ENCODE measurements at places on chromosomes 13 and 19.

- no peak for DNase-seq
- H3K4me3 ChIP-seq: no peak overlapping the region
- no peak overlapping the region for H3K27ac ChIP-seq
- no peaks in the 10 kb centered on the region for H3K4me1 ChIP-seq
- H3K27me3 ChIP-seq: no peaks in the 10 kb centered on the region
Observed at GRCh38 chr13:34412295-34412694, 529.8 kb upstream of the NBEA start.

GRCh38 chr13:74289861-74290773, 155.9 kb upstream of the KLF12 start:
- peak; percentile 91 for DNase-seq
- H3K27me3 ChIP-seq: no peaks in the 10 kb centered on the region
- no peak overlapping the region for H3K4me3 ChIP-seq
- H3K36me3 ChIP-seq: no peaks in the 10 kb centered on the region
- H3K4me1 ChIP-seq: peaks cover 40% of the 10 kb centered on the region

DNA sequence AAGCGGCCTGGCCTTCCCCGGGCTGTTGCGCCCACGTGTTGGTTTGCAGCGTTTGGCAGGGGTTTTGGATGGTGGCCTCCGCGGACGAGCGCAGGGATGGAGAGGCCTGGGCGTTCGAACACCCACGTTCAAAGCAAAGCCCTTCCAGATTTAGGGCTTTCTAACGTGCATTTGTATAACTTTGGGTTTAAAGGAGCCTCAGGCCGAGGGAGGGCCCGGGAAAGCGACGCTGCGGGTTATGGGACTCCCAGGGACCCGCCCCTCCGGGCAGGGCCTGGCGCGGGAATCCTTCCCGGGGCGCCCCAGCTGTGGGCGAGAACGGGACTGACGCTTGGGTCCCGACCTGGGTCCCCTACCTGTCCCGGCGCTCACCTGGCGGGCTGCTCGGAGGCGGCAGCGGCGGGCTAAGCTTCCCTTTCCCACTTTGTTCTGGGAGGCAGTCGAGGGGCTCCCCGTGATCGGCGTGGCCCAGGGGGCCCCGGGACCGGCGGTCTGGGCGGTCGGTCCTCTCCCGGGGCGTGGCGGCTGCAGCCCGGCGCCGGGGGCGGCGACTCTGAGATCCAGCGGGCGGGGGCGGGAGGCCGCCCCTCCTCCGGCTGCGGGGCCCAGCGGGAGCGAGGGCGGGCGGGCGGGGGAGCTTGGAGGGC, at the start of gene FBXO17:
Gene FBXO17 (minus strand): TSS at position 529 of the 647 bp plus-strand sequence. CDS start 25,423 bp downstream, outside the sequence.
- H3K27me3 ChIP-seq: no peaks in the 10 kb centered on the region
- no peaks in the 10 kb centered on the region for H3K4me1 ChIP-seq
- peak within 1 kb of the TSS; percentile 58 for H3K4me3 ChIP-seq
- peaks cover 2% of the 10 kb centered on the region for H3K36me3 ChIP-seq
- DNase-seq: peak; percentile 91

- no peaks in the 10 kb centered on the region for H3K27me3 ChIP-seq
- H3K4me1 ChIP-seq: peaks cover 12% of the 10 kb centered on the region
- no peak for DNase-seq
- H3K36me3 ChIP-seq: peaks cover 5% of the 10 kb centered on the region
- H3K4me3 ChIP-seq: no peak overlapping the region
- H3K27ac ChIP-seq: no peak overlapping the region
Observed at GRCh38 chr19:6252066-6252465, 27.7 kb downstream of the MLLT1 start.

DNA sequence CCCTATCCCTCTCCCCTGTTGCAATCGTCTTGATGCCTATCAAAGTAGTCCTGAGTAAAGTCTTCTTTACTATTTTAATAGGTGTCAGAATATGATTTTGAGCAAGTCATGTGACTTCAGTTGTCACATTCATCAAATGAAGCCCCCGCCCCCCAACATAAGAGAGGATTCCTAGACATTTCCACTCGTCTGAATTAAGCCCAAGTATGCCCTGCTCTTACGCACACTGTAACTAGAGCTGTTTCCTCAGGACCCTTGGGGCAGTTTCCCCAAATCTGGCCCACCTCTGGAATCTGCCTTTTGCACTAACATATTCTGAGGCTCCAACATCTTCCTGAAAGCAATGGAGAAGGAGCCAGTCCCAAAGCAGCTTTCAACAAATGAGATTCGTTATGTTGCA, 25.5 kb downstream of the SACS start:
- no peak overlapping the region for H3K4me3 ChIP-seq
- no peak for DNase-seq
- H3K27ac ChIP-seq: no peak overlapping the region
- no peaks in the 10 kb centered on the region for H3K4me1 ChIP-seq
- no peaks in the 10 kb centered on the region for H3K27me3 ChIP-seq

DNA sequence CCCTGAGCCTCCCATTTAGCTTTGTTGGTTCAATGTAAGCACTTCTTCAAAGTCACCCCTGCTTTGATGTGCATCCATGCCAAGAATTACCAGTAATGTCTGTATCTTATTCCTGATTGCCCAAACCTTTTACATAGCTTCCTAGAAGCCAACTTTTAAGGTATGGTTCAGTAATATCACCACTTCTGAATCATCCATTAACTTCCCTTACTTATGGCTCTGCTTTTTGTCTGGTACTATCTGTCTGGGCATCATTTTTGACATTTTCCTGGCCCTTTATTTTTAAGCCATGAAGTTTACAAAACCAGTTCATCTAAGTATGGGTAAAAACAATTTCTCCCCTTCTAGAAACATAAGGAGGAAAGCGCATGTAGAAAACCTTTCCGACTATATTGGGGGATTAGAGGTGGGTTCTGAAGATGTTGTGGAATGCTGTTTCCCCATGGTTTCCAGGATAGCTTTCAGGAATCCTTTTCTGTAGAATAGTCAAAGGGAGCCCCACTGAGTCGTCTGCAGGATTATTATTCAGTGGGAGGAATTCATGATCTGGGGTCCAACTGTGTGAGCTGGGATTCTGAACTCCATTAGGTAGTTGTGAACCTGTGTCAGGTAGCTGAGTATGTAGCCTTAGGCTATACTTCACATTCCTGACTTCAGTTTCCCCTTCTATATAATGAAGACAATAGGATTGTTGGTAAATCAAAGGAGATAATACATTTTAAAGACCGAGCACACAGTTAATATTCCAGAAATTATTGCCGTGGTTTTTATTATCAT, 163.8 kb downstream of the SUCLA2 start:
- H3K27ac ChIP-seq: no peak overlapping the region
- no peaks in the 10 kb centered on the region for H3K27me3 ChIP-seq
- H3K4me1 ChIP-seq: no peaks in the 10 kb centered on the region
- no peaks in the 10 kb centered on the region for H3K36me3 ChIP-seq
- no peak overlapping the region for H3K4me3 ChIP-seq

GRCh38 chr13:33150662-33151061, 134.4 kb downstream of the KL start:
- peaks cover 9% of the 10 kb centered on the region for H3K36me3 ChIP-seq
- H3K27ac ChIP-seq: no peak overlapping the region
- no peak for DNase-seq
- H3K4me3 ChIP-seq: no peak overlapping the region
- no peaks in the 10 kb centered on the region for H3K27me3 ChIP-seq

DNA sequence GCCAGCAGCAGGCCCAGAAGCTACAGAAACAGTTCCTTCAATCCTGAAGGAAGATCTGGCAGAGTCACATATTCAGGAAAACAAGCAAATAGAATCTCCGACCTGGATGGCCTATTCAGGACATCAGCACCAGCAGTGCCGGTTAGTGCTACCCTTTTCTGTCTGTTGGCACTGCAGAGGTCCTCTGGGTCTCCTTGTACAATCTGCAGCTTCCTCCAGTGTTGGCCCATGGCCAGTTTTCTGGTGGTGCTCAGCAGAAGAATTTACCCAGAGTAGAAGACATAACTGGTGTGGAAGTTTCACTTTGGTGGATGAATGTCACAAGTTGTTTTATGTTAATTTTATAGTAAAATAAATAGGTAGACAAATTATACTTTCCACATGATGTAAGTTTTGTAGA, 498.1 kb downstream of the COG6 start:
- no peaks in the 10 kb centered on the region for H3K36me3 ChIP-seq
- no peak overlapping the region for H3K4me3 ChIP-seq
- no peaks in the 10 kb centered on the region for H3K27me3 ChIP-seq
- no peak overlapping the region for H3K27ac ChIP-seq

- no peak for DNase-seq
- H3K36me3 ChIP-seq: no peaks in the 10 kb centered on the region
- no peak overlapping the region for H3K4me3 ChIP-seq
- H3K27ac ChIP-seq: no peak overlapping the region
- no peaks in the 10 kb centered on the region for H3K27me3 ChIP-seq
- H3K4me1 ChIP-seq: no peaks in the 10 kb centered on the region
Observed at GRCh38 chr13:109938255-109938936, 152.0 kb upstream of the IRS2 start.

DNA sequence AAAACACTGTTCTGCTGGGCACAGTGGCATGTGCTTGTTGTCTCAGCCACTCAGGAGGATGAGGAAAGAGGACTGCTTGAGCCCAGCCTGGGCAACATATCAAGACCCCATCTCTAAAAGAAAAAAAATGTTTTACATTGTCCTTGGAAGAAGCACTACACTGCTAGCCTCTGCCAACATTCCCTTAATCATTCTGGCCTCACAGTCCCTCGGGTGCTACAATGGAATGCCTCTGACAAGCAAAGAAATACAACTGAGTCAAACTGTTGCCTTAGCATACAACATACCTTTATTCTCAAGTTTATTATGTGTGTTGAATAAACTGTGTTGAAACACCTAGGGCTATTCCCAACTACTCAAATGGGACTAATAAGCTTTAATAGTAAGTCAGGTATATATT, 56.1 kb downstream of the PSPC1 start:
- peaks cover 15% of the 10 kb centered on the region for H3K36me3 ChIP-seq
- H3K27ac ChIP-seq: no peak overlapping the region
- H3K4me3 ChIP-seq: no peak overlapping the region
- H3K4me1 ChIP-seq: no peaks in the 10 kb centered on the region
- H3K27me3 ChIP-seq: no peaks in the 10 kb centered on the region

DNA sequence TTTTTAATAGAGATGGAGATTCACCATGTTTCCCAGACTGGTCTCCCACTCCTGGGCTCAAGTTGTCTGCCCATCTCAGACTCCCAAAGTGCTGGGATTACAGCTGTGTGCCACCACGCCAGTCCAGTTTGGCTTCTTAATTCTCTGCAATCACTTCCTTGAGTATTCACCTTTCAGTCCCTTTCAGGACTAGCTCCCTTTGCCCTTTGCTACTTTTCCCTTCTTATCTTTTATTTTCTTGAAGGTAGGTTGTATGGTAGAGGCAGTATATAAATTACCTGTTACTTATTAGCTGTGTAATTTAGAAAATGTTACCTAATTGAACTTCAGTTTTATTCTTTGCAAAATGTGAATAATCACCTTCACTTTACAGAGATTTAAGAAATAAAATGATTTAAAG, 285.8 kb downstream of the FGF9 start:
- no peak overlapping the region for H3K4me3 ChIP-seq
- H3K27ac ChIP-seq: no peak overlapping the region
- H3K4me1 ChIP-seq: no peaks in the 10 kb centered on the region

DNA sequence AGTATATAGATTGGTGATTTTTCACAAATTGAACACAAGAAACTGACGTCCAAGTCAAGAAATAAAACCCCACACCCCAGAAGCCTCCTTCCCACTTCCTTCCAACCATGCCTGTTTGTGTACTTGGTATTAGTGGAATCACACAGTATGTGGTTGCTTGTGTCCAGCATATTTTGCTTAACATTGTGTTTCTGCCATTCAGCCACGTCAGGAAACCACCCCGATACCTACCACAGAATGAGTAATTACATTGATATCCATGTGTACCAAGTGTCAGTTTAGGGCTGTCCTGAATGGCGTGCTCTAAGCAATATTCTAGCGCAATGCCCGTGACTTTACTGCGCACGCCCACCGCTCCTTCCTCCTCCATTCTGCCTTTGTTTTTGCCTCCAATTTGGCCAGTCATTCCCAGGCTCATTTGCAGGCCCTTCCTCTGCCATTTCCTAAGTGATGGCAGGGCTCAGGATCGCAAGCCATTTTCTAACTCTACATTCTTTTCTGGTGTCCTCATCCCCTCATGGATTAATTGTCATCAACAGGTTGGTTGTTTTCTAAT, 25.9 kb upstream of the MPHOSPH8 start:
- no peaks in the 10 kb centered on the region for H3K27me3 ChIP-seq
- H3K27ac ChIP-seq: no peak overlapping the region
- no peaks in the 10 kb centered on the region for H3K36me3 ChIP-seq
- no peak for DNase-seq

- H3K36me3 ChIP-seq: no peaks in the 10 kb centered on the region
- no peak overlapping the region for H3K4me3 ChIP-seq
- H3K4me1 ChIP-seq: peaks cover 3% of the 10 kb centered on the region
- DNase-seq: no peak
- H3K27ac ChIP-seq: no peak overlapping the region
Observed at GRCh38 chr13:33997574-33997973, 179.6 kb downstream of the RFC3 start.

- DNase-seq: no peak
- peaks cover 20% of the 10 kb centered on the region for H3K36me3 ChIP-seq
- no peaks in the 10 kb centered on the region for H3K4me1 ChIP-seq
- no peak overlapping the region for H3K27ac ChIP-seq
Observed at GRCh38 chr13:100657881-100658315, 16.7 kb downstream of the TMTC4 start.

GRCh38 chr13:25725104-25725503, 326.7 kb downstream of the SHISA2 start:
- no peaks in the 10 kb centered on the region for H3K27me3 ChIP-seq
- H3K27ac ChIP-seq: no peak overlapping the region
- H3K4me1 ChIP-seq: peaks cover 9% of the 10 kb centered on the region
- DNase-seq: no peak

DNA sequence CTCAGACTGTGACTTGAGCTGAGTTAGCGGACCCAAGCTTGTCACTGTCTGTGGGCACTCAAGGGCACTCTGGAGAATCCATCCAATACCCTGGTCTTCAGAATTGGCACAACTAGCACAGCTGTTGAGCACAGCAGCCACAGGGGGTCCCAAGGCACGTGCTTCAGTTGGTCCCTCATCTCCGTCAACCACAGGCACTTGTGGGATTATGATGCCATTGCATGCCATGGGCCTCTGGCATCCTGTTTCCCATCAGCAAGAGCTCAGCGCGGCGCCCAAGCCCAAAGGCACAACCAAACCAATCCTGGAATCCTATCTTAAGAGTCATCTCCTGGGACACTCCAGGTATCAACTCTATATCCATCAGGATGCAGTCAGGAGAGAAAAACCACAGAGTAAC, 3.7 kb upstream of the B3GNT8 start:
- H3K4me1 ChIP-seq: peaks cover 13% of the 10 kb centered on the region
- H3K4me3 ChIP-seq: no peak overlapping the region
- no peaks in the 10 kb centered on the region for H3K36me3 ChIP-seq
- peak overlapping the region; percentile 89 for H3K27ac ChIP-seq

- no peaks in the 10 kb centered on the region for H3K27me3 ChIP-seq
- DNase-seq: peak; percentile 93
- peaks cover 5% of the 10 kb centered on the region for H3K4me1 ChIP-seq
Observed at GRCh38 chr19:48965806-48966540, 864 bp downstream of the FTL start.

- H3K36me3 ChIP-seq: no peaks in the 10 kb centered on the region
- no peak for DNase-seq
- H3K27ac ChIP-seq: no peak overlapping the region
- H3K4me1 ChIP-seq: no peaks in the 10 kb centered on the region
- H3K27me3 ChIP-seq: no peaks in the 10 kb centered on the region
- no peak overlapping the region for H3K4me3 ChIP-seq
Observed at GRCh38 chr13:51475727-51476501, 23.1 kb upstream of the INTS6 start.

GRCh38 chr19:28437390-28438346, 775.3 kb downstream of the UQCRFS1 start:
- H3K4me3 ChIP-seq: no peak overlapping the region
- no peak overlapping the region for H3K27ac ChIP-seq
- H3K27me3 ChIP-seq: no peaks in the 10 kb centered on the region
- no peak for DNase-seq
- H3K36me3 ChIP-seq: no peaks in the 10 kb centered on the region

All from lung (tissue), 17 donors.